ENCODE measurements at places on chromosomes 5 and 9.

- no peak for DNase-seq
Observed at GRCh38 chr5:15797116-15797515, 297.1 kb downstream of the FBXL7 start.

DNA sequence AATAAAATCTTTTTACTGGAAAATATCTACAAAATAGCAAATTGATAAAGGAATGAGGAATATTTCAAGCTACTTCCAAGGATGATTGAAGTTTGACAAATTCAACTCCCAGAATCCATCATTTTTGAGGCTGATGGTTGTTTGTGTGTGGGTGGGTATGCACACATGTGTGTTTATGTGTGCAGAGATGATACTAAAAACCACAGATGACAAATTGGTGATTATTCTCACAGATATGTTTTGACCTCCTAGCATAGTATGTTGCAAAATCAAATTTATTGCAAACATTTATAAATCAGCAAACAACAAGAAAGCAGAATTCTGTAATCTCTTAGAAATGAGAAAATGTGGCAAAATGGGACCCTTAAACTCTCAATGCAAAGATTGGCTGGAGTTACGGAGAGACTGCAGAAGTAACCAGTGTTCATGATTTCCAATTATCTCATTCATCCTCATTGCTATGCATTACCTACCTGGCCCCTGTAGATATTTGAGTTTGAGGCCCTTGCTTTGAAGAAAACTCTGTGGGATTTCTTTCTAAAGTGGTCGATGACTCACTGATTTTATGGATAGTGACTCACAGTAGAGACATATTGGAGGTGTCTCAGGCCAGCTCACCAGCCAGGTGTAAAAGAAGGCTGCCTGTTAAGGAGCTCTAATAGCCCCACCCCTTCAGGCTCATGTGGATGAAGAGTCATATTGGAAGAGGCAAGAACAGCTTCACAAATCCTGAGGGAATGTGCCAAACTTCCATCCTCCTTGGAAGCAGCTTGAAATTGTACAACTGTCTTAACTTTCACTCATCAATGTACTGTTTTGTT lies 44.6 kb upstream of the TMC1 start:
- DNase-seq: peak; percentile 65

- DNase-seq: no peak
Observed at GRCh38 chr5:157963244-157963643, 104.3 kb upstream of the CLINT1 start.

DNA sequence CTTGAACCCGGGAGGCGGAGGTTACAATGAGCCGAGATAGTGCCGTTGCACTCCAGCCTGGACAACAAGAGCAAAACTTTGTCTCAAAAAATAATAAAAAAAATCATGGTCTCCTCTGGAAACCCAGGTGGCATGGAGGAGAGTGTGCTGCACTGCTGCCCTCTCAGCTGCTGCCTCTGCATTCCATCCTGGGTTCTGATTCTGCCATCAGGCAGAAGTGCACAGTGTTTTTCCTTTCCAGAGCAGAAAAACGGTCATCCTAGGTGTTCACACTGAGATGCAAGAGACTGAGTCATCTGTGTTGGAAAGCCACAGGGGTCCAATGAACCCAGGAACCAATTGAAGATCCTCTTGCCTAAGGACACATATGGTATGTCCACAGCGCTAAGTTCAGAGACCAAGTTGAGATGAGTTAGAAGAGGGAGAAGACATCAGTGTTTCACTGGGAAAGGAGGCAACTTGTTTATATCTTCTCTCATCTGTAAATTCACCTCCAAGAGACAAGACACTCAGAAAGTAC lies 88.8 kb upstream of the DMRT1 start:
- DNase-seq: no peak

DNA sequence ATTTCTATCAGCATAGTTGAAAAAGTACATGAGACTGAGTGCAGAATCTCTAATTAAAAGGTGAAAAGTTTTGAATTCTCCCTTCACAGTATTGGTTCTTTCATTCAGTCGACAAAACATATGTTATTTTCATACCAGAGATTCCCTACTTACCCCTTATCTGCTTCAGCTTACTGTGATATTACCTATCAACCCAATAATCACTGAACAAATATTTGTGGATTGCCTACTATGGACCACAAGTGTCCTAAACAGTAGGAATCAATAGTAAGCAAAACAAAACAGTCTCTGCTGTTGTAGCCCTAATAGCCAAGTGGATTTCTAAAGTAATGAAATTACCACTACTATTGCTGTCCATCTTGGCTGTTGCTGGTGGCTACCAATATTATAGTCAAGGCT lies 11.5 kb downstream of the CCDC152 start:
- DNase-seq: no peak

DNA sequence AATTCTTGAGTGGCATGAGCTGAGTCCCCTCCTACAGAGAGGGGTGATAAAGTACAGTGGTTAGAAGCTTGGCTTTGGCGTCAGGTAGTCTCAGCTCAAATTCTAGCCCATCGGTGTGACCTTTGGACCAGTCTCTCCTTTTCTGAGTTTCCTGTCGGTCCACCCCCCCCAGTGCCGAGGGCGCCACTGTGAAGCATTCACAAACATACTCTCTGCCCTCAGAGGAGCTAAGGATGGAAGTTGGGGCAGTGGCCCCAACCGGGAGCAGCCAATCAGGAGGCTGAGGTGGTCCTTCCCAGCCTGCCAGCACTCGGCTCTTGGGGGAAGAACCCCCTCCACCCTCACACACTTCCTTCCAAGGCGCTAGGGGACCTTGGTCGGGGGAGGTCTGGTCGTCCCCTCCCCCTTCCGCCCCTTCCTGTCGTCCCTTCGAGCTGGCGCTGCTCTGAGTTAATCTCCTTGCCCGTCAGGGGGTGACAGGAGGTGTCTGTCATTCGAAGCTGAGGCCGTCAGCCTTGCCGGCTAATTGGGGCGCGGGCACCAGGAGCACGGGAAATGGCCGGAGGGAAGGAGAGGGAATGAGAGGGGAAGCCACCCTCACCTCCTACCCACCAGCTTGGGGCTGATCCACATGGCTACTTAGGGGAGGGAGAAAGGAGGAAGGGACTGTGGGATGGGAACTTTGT lies 53.0 kb downstream of the CXXC5 start:
- peak; percentile 32 for DNase-seq

DNA sequence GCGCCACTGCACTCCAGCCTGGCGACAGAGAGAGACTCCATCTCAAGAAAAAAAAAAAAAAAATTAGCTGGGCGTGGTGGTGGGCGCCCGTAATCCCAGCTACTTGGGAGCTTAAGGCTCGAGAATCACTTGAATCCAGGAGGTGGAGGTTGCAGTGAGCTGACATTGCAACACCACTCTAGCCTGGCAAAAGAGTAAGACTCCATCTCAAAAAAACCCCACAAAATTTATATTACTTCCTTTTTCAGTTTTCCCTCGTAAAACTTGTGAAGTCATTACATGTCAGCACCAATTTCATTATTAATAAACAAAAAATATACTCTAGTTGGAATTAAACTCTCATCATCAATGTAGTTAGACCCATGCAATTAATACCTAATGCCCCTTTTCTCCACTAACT lies 43.9 kb downstream of the SHLD3 start:
- no peak for DNase-seq

GRCh38 chr5:26622947-26623346 lies 415.4 kb downstream of the CDH9 start:
- DNase-seq: no peak

DNA sequence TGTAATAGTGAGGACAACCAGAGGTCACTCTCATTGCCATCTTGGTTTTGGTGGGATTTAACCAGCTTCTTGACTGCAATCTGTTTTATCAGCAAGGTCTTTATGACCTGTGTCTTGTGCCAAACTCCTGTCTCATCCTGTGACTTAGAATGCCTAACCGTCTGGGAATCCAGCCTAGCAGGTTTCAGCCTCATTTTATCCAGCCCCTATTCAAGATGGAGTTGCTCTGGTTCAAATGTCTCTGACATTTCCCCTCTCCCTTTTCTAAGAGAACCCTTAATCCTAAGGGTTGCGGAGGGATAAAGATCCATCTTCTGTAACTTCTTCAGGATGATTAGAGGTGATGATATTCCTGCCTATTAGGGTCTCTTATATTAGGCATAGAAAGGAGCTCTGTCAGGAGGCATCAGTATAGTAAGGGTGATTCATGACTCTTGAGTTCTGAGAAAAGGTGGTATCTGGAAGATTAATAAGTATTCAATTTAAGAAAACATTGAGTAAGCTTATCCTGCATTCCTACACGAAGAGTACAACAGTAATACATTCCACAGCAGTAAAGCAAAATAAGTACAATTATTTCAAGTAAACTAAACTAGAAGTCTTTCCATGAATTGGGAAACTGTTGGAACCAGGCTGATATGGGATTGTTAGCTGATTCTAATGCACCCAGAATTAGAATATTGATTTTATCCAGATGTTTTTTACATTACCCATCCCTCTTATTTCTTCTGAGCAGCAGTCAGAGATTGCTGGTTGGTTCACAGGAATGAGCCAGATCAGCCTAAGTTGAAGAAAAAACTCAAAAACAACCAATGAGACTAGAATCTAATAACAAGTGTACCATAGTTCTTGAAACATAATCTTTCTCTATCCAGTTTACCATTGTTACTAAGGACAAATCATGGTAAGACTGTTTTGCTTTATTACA lies 39.9 kb downstream of the SHC3 start:
- DNase-seq: peak; percentile 66

DNA sequence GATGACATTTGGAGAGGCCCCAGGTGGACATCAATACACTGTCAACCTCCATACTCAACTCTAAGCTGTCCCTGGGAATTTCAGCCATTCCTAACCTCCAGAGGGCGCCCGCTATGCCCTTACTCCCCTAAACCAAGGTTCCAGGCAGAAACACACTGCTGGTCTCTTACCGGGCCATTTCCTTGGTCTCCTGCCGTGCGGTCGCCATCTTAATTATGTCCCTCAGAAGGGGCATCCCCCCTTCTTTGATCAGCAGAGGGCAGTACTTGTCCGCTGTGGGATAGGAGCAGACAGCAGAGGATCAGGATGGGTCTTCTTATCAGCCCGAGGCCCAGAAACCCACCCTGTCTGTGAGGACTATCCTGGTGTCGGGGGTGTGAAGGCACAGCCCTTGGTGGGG lies 9.3 kb upstream of the ZDHHC12 start:
- DNase-seq: peak; percentile 89

DNA sequence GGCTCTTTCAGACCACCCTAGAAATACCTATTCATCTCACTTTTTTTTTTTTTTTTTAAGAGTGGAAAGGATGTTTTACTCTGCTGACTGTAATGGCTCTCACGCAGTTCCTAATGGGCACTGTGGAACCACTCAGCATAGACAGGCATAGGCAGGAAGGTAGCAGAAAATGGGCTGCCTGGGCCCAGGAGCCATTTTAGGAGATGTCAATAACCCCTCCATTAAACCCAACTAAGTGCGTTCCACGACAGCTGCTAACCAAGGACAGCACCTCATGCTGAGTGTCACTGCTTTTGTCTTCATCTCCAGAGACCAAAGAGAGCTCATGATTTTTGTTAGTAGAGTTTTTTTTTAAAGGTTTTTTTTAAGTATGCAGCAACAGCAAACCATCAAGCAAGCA lies 15.3 kb downstream of the MAP1B start:
- DNase-seq: no peak

DNA sequence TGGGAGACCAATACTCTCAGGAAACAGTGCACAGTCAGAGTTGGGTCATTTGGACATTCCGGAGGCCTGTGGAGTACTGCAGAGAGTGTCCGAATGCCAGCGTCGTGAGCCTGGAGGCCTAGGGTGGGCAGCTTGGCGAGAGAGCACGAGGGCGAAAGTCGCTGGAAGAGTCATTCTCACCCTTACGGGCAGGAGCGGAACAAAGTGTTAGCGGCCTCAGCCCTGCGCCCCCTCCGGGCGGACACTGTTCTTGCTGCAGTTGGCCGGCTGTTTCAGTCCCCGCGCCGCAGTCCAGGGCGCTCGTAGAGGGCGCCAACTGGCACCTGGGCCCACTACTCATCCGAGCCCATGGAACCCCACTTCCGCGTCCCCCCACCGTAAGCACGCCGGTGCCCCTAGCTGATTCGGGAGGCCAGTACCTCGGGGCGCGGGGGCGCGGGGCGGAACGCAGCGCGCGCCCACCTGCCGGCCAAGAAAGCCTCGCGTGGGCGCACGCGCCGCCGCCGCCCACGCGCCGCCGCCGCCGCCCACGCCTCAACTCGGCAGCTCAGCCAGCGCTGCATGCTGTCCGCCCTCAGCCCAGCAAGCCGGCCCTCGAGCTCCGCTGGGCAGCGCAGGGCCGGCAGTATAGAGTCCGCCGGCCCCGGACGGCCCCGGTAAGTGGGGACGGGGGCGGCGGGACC lies 99.7 kb upstream of the CCL21 start:
- peak; percentile 33 for DNase-seq

GRCh38 chr5:164326219-164326618 lies 820.8 kb downstream of the MAT2B start:
- DNase-seq: no peak

GRCh38 chr9:35712762-35713400 lies 19.1 kb downstream of the TLN1 start:
- peak; percentile 58 for DNase-seq

All from astrocyte of the hippocampus (primary cell).